ENCODE measurements at places on chromosomes 13 and 19. TPM values are rescaled to one million over a fixed set of nuclear protein-coding genes. Genes with fewer than 3 reads are reported as not detected.
A peak's percentile ranks its signal among the peaks of the same experiment; 100 is the strongest.

Gene STXBP2
- 25.1 TPM for total RNA-seq

Gene DCT
- 28.3 TPM for total RNA-seq

Gene DNASE2
- 14.1 TPM for total RNA-seq

GRCh38 chr13:49532593-49532992 is 36.8 kb downstream of the PHF11 start:
- DNase-seq = no peak

GRCh38 chr13:32041429-32041828 is 9.9 kb downstream of the FRY start:
- no peak for DNase-seq

DNA sequence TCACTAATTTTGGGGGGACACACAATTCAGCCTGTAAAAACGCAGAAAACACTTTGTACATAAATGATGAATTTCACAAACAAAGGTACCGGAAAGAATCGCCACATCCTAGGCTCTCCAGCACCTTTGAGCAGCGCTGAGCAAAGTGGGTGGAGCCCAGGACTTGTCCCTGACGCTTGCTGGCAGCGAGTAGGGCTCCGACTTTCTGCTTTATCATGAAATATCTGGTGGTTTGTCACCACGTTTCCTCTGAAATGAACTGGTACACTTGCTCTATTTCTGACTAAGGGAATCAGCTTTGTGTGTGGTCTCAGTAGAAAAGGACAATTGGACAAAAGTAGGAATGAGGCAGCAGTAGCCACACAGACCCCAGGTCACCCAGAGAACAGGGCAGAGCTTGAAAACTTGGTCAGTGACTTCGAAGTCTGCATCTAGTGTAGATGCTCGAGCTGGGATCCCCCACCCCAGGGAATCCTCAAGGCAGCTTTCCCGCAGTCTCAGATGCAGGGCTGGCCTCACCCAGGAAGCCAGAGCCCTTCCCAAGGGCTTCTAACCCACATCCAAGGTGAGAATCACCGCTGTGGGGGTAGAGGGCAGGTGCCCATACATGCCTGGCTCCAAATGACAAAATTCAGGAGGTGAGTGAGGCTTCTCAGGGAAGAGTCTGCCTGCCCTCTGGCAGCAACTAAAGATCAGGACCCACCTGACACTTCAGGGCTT is 85.3 kb upstream of the SOX1 start:
- DNase-seq = no peak

DNA sequence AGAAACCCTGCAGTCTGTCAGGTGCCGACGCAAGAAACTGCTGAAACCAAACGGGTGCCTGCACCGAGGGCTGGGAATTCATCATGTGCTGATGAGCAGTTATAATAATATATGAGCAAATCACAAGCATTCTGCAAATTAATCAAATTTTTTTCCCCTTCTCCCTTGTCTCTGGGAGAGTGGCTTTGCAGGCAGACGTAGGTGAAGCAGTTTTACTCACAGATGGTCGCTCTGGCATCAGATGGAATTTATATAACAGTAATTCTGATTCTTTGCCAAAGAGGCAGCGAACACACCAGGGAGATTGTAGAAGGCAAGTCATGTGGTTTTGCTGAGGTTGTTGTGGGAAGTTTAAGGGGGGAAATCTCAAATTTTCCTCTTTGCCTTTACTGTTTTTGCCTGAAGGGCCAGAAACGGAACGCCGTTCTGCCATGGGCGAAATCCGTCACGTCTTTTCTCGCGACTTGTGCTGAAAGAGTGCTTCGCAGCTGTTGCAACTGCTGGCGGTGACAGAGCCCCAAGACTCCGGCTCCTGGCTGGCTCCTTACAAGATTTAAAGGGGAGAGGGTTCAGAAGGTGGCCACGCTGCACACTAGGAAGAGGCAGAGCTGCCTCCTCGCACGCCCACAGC is 320.1 kb downstream of the ZNF536 start:
- DNase-seq = peak; percentile 62

DNA sequence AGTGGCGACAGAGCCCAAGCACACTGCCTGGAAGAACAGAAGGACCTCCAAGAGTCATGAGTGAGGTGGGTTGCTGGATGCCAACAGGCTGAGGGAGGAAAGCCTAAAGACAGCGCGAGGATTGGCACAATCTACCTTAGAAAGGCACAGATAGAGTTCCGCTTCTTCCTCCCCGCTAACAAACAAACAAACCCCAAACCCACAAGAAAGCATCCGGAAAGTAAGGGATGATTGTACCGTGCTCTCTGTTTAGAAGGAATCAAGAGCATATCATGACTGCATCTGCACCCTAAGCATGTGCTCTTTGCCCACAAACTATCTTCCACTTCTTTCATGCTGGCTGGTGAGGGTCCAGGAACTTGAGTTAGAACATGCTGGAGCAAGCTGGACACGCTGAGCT is 233.0 kb upstream of the KLF12 start:
- DNase-seq = no peak

DNA sequence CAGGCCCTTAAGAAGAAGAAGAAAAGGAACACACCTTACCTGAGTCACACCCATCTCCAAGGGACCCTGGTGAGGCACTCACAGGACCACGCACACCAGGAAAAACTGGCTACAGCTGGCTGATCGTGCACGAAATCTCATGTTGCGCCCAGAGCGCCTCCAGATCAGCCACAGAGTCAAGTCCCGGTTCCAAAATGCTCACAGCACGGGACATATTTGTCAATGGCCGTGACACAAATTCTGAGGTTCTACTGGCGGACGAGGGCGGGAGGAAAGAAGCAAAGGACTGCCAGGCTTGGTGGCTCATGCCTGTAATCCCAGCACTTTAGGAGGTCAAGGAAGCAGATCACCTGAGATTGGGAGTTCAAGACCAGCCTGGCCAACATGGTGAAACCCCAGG is 21.5 kb downstream of the SH3GL1 start:
- no peak for DNase-seq
